ENCODE measurements at places on chromosomes 2 and 18.

DNA sequence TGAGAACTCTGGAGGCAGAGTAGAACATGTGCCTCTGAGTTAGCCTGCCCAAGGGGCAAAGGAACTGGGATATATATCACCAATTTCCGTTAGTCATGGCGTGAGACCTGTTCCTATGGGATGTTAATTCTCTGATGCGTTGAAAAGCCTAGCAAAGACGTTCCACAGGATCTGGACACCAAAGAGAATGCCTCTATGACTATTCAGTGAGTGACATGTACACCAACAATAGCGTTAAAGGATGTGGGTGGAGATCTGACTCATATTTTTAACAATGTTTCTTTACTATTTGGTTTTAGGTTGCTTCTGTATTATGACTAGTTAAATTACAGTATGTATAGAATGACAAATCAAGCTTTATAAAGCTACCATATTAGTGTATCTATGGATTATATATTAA is 320.9 kb upstream of the MC4R start:
- DNase-seq = no peak

DNA sequence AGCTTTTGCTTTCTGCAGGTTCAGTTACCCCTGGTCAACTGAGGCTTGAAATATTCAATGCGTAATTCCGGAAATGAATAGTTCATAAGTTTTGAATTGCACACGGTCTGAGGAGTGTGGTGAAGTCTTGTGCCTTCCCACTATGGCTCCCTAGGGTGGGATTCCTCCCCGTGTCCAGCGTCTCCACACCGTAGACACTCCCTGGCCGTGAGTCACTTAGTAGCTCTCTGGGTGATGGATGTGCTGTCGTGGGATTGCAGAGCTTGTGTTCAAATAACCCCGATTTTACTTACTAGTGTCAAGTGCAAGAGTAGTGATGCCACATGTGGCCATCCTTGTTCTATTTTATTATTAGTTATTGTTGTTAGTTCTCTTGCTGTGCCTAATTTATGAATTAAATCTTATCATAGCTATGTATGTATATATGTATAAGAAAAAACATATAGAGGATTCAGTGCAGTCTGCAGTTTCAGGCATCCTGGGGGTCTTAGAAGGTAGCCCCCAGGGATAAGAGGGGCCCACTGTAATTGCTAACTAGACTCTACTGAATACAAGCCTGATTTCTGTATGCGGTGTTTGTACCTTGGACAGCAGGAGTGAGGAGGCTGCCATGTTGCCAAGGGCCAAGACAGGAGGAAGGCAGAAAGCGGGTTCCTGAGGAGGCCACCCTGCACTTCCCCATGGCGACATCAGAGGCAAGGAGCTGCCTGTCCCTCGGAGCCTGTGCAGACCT is 47.7 kb upstream of the PDIA6 start:
- no peak for DNase-seq

GRCh38 chr18:6280211-6280743 is 134.4 kb downstream of the L3MBTL4 start:
- DNase-seq = no peak

GRCh38 chr2:44596537-44597320 is 235.0 kb downstream of the CAMKMT start:
- DNase-seq = no peak

DNA sequence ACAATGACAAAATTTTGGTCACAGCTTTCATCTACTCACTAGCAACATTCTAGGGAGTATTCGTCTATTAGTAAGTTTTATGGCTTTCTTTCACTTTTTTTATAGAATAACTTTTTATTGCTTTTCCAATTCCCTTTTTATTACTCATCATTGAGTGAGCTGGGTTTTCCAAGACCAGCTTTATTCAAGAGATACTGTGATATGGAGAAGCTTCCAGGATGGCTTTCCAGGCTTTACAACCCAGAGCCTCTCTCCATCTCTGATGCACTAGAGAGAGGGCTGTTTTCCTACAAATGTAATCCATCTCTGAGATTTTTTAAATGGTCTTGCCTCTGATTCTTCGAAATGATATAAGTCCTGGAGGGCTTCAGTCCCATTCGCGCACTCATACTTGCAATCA is 118.3 kb downstream of the LDLRAD4 start:
- DNase-seq = no peak

- no peak for DNase-seq
These were observed 525.4 kb downstream of the PIK3C3 start for GRCh38 chr18:42480441-42480840.

DNA sequence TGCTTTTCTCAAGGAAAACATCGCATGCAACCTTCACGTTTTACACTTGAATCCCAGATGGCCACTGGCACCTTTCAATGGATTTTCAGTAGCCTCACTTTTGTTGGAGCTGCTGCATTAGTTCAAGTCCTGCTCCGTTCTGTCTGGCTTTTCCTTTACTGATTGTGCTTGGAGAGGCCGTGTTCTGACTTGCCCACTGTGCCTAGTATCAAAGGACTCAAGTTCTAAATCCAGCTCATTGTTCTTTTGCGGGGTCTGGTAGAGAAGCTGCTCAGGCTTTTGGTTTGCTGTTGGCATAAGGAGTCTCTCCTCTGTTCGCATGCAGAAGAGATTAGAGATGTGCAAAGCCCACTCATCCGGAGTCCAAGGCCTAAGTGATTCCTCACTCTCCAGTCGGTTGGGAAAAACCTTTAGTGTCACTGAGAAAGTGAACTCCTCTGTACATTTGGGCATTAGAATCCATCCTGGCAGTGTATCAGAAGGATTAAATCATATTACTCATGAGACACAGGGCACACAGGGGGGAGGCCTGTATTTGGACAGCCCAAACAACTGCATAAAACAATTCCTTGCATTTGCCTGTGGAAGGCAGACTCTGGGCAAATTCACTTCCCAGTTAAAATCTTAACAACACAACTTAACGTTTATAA is 69.7 kb downstream of the NCK2 start:
- DNase-seq = no peak

- no peak for DNase-seq
These were observed 174.8 kb upstream of the ACAA2 start for GRCh38 chr18:49988101-49988500.

Measured in left lobe of liver (tissue), 2 donors.